ENCODE measurements at places on chromosomes 5 and 9.

DNA sequence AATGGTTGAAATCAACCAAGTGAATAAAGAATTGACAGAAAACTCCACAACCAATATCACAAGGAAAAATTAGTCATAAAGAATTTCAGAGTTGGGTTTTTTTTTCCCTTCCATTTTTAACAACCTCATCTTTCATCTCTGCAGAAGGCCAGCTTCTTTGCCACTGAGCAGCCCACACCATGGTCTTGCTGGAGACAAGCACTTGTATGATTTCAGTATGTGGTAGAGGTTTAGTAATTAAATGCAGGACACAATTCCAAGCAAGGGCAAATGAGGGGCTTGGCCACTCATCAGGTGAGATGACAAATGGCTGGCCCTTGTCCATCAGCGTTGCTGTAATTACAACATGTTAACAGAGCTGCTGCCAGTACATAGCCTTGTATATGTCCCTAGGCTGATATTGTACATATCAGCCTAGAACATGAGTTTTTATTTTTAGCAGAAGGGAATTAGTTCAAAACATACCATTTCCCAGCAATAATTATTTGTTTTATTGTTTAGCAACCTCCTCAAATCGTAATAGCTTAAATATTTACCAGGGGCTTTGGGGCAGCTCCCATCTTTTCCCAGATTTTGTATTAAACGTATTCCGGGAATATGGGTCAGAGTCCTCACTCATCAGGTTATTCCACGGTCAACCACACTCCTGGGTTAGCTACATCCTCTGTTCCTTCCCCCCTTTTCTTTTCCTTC is 5.0 kb upstream of the C9 start:
- DNase-seq = no peak

- no peak for DNase-seq
Observed at GRCh38 chr5:73236541-73237128, 63.6 kb downstream of the TMEM174 start.

DNA sequence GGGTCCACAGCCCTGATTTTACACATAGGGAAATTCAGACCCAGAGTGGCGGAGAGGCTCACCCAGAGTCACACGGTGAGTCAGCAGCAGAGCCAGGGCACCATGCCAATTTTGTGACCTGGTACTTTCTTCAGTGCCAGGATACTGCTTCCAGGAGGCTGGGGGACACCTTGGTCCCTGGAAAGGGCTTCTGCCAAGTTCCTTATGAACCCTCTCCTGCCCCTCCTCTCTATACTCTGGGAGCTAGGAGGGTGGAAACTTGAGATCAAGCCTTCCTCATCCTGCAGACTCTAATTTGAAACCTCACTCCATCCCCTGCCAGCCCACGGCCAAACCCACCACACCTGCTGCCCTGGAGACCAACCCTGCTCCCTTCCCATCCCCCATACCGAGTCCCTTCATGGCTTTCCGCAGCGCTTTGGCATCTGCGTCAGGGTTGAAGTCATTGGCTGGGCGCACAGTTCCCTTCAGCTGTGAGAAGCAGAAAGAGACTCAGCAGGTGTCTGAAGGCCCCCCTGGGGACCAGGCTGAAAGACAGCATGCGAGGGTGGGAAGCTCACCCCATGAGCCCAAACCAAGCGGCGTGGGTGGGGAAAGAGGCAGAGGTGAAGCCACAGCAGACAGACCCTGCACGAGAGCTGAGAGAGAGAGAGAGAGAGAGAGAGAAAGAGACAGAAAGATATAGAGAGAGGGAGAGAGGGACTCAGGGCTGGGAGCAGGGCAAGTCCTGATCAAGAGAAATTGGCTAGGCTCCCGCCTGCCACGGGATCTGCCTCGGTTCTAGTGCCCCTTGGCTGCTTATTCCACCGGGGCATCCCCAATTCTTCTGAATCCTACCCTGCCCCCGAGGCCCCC is 33.5 kb downstream of the ANXA6 start:
- DNase-seq = no peak

DNA sequence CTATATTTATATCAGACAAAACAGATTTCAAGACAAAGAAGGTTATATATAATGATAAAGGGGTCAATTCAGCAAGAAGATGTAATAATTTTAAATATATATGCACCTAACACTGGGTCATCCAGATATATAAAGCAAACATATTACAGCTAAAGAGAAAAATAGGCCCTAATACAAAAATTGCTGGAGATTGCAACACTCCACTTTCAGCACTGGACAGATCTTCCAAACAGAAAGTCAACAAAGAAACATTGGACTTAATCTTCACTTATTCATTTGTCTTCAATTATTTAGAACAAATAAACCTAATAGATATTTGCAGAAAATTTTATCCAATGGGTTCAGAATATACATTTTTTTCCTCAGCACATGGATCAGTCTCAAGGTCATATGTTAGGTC is 45.8 kb downstream of the MEIKIN start:
- DNase-seq = no peak

GRCh38 chr5:154652746-154653417 is 102.3 kb upstream of the LARP1 start:
- DNase-seq = no peak

DNA sequence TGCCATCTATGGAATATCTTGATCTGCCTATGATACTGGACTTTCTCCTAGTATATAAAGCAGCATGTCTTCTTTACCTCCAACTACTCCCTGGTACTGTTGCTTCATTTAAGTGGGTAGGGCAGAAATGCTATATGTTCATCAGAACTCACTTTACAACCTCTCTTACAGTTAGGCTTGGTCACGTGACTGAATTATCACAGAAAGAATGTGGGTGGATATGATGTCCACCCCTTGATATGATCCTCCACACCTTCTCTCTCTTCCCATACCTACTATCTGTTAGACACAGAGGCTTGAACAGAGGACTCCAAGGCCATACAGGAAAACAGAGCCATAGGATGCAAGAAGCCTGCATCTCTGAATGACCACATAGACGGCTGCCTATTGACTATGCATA is 19.8 kb downstream of the CRHBP start:
- peak; percentile 62 for DNase-seq

DNA sequence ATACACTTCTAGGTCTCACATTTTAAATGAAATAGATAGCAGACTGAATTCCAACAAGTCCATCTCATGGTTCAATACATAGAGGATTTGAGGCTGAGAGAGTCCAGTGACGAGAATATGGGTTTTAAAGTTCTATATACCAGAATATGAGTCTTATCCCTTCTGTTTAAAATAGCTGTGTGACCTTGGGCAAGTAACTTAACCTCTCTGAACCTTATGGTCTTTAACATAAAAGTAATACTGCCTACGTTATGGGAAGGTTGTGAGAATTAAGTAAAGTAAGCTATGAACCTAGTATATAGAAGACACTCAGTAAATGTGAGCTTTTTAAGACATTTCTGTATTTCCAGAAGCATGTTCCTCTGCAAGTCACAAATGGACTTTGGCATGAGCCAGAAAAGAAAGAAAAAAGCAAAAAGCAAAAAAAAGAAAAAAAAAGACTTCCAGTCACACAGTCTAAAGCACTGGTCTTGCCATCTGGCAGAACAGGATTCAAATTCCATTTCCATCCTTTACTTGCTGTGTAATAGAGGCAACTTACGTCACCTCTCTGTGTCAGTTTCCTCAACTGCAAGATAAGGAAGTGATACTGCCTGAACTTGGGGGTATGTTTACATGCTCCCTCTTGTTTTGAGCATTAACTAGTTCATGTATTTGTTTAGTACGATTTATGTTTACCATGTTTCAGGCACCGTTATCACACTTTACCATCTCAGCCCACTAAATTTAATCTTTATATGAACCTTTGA is 248.2 kb downstream of the TRIM32 start:
- no peak for DNase-seq

GRCh38 chr5:168342151-168342825 is 50.8 kb downstream of the WWC1 start:
- DNase-seq = no peak

DNA sequence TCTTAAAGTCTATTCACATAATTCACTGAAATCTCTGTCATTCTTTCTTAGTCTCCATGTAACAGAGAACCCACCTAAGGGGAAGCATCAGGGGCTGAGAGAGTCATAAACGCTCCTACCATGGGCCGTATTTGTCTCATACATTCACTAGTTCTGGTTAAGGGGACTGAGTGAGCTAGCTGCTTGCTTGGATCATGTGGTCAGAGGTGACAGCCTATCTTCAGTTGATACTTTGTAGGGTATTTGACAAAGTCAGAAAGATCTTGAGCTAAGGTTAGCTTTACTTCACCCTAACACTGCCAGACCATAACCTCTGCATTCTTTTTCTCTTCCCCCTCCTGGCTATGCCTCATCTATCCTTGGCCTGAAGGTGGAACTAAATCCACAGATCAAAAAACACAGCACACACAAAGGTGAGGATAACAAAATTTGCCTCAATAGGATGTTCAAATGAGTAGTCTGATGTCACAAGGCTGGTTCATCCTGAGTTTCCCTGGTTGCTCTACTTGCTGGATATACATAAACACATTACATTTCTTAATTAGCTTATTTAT is 66.5 kb downstream of the MARCHF3 start:
- no peak for DNase-seq

GRCh38 chr9:76658510-76659231 is 105.6 kb upstream of the PCA3 start:
- peak; percentile 50 for DNase-seq

DNA sequence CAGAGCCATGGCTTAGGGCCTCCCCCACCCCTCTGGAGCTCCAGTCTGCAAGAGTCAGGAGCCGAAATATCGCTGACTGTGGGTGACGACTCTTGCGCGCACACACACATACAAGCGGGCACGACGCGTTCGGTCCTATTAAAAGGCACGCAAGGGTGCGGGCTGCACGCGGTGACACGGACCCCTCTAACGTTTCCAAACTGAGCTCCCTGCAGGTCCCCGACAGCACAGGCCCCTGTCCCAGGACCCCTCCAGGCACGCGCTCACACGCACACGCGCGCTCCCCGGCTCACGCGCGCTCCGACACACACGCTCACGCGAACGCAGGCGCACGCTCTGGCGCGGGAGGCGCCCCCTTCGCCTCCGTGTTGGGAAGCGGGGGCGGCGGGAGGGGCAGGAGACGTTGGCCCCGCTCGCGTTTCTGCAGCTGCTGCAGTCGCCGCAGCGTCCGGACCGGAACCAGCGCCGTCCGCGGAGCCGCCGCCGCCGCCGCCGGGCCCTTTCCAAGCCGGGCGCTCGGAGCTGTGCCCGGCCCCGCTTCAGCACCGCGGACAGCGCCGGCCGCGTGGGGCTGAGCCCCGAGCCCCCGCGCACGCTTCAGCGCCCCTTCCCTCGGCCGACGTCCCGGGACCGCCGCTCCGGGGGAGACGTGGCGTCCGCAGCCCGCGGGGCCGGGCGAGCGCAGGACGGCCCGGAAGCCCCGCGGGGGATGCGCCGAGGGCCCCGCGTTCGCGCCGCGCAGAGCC is at the start of gene GRIN1:
Gene GRIN1, plus strand, starts transcription at position 433 of the 746 bp plus-strand sequence. CDS start 333 bp downstream, outside the sequence.
- DNase-seq = no peak

GRCh38 chr5:143977891-143978461 is 166.0 kb downstream of the HMHB1 start:
- no peak for DNase-seq

DNA sequence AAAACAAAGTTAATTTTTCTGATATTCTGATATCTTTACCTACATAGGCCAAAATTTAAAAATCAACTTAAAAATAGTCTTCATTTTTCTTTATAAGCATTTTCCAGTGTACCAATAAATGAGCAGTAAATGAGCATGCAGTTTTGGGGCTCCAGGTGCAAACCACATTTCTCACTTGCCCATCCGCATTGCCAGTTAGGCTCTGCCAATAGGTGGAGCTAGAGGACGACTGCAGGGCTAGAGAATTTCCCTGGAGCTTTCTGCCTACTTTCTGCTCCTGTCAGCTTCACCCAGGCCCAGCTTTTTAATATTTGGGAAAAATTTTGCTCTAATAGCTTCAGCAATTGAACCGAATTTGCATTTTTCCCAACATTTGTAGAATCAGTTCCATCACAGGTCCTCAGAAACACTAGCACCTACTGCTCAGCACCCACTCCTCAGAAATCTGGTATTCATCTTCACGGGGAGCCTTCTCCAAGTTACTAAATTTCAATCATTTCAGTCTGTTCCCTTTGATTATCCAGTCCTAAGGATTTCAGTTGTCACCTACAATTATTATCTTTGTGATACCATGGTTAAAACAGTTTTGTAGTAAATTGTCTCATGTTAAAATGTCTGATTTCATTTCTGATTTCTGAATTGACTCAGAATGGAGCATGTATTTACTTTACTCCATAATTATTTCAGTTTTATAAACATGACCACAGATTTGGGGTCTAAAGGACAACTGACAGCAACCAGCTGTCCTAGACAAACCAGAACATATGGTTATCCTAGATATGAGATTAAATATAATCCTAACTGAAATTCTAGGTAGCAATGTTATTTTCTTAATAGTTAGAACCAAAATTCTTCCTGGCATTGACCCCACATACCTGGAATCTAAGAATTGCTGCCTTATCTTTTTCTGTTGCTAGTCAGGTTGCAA is 104.6 kb upstream of the FAM174A start:
- peak; percentile 5 for DNase-seq

- DNase-seq = no peak
Observed at GRCh38 chr9:132031467-132032237, 48.0 kb downstream of the MED27 start.

GRCh38 chr5:143094087-143094521 is 309.4 kb downstream of the NR3C1 start:
- DNase-seq = no peak

DNA sequence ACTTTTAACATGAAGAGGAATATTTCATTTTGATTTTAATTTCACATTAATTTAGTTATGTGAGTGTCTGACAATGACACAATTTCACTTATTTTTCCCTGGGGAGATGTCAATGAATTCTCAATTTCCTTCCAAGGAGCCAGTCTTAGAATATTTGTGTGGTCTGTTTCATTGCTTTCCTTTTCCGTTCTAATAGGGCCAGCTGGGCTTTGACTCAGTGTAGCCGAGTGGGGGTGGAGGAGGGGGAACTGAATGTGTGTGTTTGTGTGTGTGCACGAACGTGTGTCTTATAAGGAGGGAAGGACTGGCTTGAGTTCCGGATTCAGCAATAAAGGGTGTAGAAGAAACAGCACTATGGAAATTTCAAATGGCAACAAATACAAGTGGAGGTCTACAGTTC is 100.0 kb downstream of the BASP1 start:
- no peak for DNase-seq

- no peak for DNase-seq
Observed at GRCh38 chr5:131914472-131914871, 31.0 kb downstream of the MEIKIN start.

DNA sequence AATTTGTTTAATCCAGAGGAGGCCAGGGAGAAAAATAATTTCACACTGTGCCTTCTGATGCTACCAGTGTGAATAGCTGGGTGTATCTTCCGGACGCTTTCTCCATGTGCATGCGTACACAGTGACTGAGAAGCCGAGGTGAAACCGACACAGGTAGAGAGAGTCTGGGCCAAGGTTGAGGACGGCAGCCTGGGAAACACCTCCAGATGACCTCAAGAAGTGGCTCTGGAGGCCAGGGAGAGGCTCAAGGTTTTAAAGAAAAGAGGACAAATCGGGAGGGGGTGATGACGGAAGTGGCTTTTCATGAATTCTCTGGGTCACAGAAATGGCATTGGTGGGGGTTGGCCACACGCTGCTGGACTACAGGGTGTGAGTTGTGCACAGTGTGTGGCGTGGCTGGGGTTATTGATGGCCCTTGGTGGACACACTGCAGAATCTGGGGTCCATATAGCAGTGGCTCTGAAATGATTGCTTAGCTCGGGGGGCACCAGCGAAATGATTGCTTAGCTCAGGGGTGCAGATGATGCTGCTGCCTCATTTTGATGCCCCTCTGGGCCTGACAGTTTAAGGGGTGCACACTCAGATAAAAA is 34.1 kb upstream of the LRRC14B start:
- no peak for DNase-seq
